ENCODE measurements at places on chromosomes 5 and 9.

DNA sequence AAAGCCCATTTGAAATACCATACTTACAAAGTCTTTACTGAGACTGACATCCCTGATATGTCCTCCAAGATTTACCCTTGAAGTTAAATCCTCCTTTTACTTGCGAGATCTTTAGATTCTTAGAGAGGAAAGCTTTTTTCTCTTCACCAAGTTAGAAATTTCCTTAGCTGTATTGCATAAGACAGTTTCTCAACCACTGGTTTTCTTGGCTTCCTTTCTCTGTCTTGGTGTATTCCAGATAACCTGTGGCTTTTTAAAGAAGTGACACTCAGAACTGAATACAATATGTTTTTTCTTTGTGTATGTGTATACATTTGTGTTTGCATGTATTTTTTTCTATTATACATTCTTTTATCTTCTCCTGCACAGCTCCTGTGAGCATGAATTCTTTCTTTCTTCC, 65.0 kb downstream of the SNCAIP start:
- no peak for DNase-seq

- DNase-seq, result no peak
Measured at GRCh38 chr5:150353032-150353675, 4.3 kb upstream of the TCOF1 start.

- no peak for DNase-seq
Measured at GRCh38 chr9:91089405-91090129, 272.2 kb downstream of the AUH start.

DNA sequence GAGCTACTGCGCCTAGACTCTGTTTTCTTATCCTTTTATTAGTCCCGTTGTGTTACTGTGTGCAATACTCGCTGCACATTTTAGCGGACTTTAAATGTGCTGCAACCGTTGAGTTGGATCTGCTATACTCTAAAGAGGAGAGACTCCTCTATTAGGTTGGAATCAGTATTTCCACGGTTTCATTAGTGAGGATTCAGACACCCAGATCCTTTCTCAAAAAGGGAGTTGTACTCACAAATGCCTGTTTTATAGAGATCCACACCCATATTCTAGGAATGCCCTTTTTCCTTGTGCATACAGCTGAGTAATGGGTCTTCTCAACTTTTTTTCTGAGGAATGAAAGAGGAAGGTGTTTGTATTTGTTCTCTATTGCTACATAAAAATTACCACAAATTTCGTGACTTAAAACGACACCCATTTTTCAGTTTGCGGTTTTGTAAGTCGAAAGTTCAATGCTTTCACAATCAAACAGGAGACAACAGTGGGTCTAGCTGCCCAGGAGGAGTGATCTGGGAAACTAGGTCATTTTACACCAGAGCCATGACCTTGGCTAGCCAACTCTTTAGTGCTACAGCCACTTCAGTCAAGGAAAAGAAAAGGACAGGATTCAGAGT, 52.8 kb upstream of the SLC44A1 start:
- no peak for DNase-seq

DNA sequence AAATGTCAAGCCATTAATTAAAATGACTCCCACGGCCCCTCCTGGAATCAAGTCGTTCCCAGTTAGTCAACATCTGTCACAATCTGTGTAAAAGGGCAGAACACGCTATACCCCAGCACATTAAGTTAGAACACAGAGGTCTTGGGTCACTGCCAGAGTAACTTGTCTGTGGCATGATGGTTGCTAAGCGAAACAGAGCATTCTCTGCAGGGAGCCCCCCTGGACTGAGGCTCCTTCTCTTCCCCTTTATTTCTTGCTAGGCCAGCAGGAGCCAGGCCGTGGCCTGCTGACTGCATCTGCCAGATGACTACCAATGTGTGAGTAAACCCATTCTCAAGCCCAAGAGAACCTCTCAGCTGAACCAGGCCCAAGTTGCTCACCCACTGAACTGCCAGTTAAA, 51.9 kb upstream of the ZBED3 start:
- DNase-seq, result no peak

DNA sequence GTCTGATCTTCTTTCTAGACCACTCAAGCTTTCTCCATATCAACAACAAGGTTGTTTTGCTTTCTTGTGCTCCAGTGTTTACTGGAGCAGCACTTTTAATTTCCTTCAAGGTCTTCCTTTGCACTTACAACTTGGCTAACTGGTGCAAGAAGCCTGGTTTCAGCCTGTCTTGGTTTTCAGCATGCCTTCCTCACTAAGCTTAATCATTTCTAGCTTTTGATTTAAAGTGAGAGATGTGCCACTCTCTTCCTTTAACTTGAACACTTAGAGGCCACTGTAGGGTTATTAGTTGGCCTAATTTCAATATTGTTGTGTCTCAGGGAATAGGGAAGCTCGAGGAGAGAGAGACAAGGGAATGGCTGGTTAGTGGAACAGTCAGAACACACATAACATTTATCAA, 13.4 kb downstream of the AK3 start:
- no peak for DNase-seq

GRCh38 chr5:58299256-58299655, 160.6 kb downstream of the PLK2 start:
- DNase-seq, result no peak

- no peak for DNase-seq
Measured at GRCh38 chr5:3590161-3590966, 5.3 kb upstream of the IRX1 start.

- no peak for DNase-seq
Measured at GRCh38 chr9:11457825-11458790, 845.3 kb upstream of the PTPRD start.

All from T follicular helper cell (primary cell).